SK-N-SH (cell line): ENCODE measurements at places on chromosomes 13 and 19. TPM values are rescaled to one million over a fixed set of nuclear protein-coding genes. Genes with fewer than 3 reads are reported as not detected.

ZNF700 gene
- polyA plus RNA-seq = 3.5 and 4.4 TPM in 2 replicates

UNC13A gene
- 0.32 and 0.38 TPM in 2 replicates for polyA plus RNA-seq

ACP5 gene
- polyA plus RNA-seq = 0.87 and 1.6 TPM in 2 replicates

TNFSF13B gene
- polyA plus RNA-seq = 0.03 and 0.26 TPM in 2 replicates

TEX26 gene
- not detected in 2 replicates for polyA plus RNA-seq

DNA sequence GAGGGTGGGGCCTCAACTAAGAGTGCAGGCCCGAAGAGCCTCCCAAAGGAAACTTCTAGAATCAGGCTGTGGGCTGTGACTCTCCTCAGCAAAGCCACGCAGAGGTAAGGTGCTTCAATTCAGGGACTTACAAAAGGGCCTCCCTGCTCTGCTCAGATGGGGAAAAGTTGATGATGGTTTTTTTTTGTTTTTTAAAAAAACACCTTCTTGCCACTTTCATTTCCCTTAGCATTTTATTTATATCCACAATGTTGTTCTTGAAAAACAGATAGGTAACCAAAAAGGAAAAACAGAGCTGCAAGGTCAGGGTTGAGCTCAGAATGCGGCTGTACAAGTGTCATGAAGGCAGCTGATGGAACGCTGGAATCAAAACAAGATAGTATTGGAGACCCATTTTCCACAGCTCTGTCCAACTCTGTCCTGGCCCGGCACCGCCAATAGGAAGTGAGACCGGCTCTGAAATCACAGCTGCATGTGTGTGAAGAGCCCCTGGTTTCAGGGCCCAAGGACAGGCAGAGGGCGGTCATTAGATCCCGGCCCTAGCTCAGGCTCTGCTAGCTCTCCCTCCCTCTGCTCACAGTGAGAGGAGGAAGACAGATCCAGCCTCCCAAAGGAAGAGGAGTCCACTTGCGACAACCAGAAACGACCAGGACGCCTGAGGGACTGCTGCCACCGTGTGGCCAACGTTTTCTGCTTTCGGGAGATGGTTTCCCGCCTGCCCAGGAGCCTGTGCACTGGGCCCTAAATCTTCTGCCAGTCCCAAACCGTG, 58.3 kb downstream of the KLF2 start:
- peak; percentile 78 for DNase-seq

GRCh38 chr19:38649305-38650171, 2.1 kb downstream of the ACTN4 start:
- no peak for DNase-seq

GRCh38 chr19:18700501-18701249, 17.2 kb downstream of the CRTC1 start:
- peak; percentile 91 for DNase-seq

DNA sequence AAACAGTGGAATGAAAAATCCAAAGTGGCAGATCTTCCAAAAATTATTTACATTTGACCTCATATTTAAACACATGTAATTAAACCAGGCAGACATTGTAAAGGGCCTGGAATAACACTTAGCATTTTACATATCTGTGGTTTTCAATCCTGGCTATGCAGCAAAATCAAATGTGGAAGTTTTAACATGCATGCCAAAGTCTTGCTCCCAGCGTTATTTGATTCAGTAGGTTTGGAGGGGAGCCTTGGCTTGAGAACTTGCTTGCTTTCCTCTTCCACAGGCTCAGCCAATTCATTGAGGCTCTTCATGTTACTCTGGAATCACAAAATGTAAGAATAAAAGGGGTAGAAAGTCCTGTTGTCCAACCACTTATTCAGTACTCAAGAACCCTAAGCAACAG, 42.5 kb upstream of the INTS6 start:
- no peak for DNase-seq

DNA sequence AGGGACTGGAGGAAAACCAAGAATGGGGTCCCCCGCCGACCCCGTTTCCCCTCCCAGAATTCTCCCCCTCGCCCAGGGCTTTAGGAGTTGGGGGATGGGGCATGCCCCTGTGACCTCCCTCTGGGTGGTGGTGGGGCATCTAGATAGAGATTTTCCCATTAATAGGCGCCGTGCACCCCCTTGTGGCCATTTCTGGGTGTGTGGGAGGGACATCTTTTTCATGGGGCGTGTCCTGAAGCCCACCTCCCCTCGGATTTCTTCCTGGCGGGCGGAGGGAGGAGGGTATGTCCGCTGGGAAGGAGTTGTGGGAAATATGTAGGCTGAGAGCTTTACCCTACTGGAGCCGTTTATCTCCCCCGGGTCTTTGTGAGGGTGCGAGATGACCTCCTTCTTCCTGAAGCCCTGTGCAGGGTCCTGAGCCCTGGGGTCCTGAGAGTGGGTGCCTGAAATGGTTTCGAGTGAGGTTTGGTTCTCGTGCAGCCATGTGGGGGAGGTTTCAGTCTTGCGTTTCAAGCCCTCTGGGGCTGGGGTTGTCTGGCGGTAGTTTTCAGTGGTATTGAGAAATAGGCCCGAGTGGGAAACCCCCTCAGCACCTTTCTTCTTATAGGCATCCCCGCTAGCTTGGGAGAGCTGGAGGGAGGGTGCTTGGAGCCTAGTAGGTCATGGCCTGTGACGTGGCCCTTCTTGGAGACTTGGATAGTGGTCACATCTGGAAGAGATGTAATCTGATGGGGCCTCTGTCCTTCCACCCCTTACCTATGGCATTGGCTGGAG, 1.0 kb downstream of the PRMT1 start:
- peak; percentile 81 for DNase-seq

GRCh38 chr19:46224773-46225172, 4.8 kb upstream of the IGFL1 start:
- no peak for DNase-seq

DNA sequence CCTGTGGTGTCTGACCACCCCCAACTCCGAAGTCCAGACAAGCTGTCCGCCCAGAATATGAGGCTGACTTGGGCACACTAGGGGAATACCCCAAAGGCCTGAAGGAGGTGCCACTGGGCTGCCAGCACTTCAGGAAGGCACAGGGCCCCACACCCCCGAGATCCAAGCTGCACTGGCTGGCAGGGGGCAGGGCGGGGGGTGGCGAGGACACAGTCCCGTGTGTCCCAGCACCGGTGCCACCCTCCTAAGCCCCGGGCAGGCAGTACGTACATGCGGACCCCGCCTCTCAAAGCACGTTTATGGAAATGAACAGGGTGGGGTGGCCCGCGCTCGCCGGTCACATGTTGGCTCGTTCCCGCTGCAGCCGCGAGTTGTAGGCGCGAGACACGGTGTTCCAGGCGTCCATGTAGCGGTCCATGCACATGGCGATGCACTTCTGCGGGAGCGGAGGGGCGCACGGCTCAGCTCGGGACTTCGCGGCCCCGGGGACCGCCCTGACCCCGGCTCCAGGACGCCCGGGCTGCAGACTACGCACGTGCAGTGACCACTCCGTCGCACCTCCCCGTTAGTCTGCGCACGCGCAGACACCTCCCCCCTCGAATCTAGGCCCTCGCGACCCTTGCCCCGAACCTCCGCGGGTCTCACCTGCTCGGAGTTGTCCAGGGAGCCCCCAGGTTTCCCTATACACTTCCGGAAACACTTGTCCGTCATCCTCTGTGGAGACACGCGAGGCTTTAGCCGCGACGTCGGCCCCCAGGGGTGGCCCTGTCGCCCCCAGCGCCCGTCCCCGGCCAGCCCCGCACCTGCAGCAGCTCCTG, 566 bp downstream of the TIMM13 start:
- DNase-seq = peak; percentile 94
